ENCODE measurements at places on chromosomes 7 and 10.
A peak's percentile ranks its signal among the peaks of the same experiment; 100 is the strongest.

DNA sequence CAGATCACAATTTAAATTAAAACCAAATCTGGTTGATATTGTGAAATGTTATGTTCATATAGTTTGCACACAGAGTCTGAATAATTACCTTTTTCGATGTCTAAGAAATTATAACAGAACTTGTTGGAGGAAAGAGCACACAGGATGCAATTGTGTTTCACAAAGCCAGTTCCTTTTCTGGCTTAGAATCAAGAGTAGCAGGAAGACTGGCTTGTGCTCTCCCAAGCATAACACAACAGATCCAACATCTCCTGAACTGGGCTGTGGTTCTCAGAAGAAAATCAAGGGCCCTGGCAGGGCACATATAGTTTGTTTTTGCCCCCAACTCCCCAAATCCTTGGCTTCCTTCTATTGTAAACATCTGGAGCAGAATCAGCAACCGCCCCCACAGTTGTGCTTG is 62.7 kb downstream of the LRRC4 start:
- DNase-seq: no peak

DNA sequence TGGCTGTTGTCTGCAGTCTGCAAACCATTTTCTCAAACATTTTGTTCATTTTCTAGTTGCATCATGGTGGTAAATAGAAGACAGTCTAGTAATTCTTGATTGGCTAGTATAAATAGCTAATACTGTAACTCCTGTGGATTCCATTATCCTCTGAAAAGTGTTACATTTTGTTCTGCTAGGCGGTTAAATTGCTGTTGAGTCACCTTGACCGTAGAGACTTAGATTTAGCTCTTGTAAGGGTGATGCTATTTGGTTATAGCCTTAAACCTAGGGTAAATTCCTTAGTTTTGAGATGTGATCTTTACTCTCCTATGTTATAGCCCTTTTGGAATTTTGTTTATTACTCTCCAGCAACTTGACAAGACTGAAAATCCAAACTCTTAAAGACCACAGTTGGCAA is 58.8 kb downstream of the SHOC2 start:
- no peak for DNase-seq

- DNase-seq: peak; percentile 43
Measured at GRCh38 chr7:35828817-35829216, 28.0 kb downstream of the SEPTIN7 start.

DNA sequence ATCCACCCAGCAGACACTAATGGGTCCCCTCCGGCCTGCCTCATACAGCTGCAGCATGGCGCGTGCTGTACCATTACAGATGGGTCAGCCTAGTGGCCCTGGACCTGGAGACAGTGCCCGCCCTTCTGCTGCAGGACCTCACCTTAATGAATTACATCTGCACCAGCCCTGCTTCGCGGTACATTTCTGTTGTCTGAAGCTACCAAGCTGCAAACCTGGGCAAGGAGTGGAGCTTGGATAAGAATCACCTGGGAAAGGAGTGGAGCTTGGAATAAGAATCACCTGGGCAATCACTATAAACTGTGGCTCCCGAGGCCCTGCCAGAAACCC is 33.0 kb upstream of the EN2 start:
- DNase-seq: no peak

DNA sequence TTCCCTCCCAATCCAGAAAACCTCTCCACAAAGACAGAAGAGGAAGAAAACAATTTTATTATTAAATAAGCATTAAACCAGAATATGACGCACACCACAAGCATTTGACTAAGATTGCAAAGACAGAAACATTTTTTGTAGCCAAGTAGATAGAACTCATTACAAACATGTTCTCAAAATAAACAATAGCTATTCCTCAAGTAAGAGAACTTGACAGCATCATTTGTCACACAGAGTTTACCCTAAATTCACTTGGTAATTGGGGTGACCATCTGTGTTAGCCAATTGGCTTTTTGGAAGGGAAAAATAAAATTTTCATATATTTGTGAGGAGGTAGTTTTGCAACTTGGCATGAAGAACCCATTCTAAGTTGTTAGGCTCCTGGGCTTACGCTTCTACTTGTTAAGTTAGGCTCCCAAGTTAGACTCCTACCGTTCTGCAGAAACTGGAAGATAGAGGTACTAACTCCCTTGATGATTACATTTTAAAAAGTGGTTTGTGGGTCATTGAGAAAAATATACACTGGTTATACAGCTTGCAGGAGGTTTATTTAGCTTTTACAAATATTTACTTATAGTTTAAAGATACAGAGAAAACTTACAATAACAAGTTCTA is 618.6 kb upstream of the CNTNAP2 start:
- no peak for DNase-seq

- DNase-seq: no peak
Measured at GRCh38 chr7:108419961-108420908, 36.0 kb downstream of the NRCAM start.

Measured in HTR-8/SVneo (cell line).